ENCODE measurements at places on chromosomes 1 and 21.

- DNase-seq, result no peak
Measured at GRCh38 chr1:234926559-234927311, 201.9 kb downstream of the TOMM20 start.

DNA sequence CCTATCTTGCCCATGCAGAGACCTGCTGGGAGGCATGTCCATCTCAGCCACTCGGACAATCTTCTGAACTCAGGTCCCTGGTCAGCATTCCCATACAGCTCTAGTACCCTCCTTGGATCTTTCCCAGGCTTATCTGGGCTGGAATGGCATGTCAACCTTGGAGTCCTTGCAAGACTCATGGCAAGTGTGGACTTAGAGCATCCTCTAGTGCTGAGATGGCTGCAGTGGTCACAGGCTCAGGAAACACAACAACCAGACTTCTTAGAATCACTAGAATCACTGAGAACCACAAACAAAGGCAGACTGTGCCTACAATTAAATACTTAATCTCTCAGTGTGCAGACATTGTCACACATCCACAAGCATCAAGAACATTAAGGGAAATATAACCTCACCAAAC is 73.1 kb upstream of the TSHB start:
- DNase-seq, result peak; percentile 4

DNA sequence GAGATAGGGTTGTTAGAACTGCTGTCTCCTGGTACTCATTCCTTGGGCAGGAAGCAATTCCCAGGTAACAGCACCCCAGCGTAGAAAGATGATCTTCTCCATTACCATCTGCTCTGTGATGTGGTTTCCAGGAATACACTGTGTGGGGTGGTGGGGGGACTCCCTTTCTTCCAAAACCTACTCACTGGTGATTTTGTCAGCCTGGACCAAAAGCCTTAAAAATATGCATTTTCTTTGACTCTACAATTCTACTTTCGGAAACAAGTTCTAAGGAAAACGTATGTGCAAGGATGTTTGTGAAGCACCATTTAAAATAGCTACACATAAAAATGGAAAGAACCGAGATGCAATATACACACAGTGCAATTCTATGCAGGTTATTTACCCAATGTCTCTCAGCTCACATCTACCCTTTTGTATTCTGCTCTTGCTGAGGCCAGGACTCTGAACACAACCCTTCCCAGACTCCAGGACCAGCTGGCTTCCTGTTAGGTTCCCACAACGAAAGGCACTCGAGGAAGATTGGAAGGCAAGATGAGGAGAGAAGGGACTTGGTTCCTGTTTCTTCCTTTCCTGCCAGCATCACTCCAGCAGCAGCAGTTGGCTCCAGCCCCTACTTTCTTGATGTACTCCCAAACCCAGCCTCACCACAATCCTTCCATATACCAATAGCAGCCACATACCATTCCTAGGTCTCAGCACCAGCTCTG is 33.0 kb upstream of the GJB5 start:
- DNase-seq, result no peak

- peak; percentile 75 for DNase-seq
Measured at GRCh38 chr1:206864939-206865671, at the start of gene IL20. Gene IL20, plus strand, starts transcription at chr1:206865623. Its CDS starts 230 bp downstream, at chr1:206865853.

GRCh38 chr1:28956038-28956464 is 41.7 kb downstream of the EPB41 start:
- peak; percentile 29 for DNase-seq

GRCh38 chr1:241964550-241965282 is 7.1 kb downstream of the BECN2 start:
- no peak for DNase-seq

DNA sequence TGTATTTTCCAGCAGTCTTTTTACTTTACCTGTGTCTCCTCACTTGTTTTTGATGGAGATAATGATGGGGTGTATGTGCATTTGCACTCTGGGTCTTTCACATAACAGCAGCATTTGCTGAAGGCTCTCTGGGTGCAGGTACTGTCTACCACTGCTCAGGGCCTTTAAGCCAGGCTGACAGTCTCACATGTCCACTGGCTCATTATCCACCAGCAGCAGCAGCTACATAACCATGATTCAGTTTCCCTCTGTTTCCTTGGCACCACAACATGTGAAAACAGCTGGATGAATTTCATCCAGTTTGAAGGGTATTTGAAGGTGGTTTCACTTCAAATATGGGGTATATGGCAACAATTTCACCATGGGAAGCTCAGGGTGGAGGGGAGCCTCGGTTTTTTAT is 41.2 kb upstream of the ROR1 start:
- DNase-seq, result no peak

GRCh38 chr1:25021591-25022215 is 91.6 kb upstream of the RUNX3 start:
- DNase-seq, result no peak

- peak; percentile 87 for DNase-seq
Measured at GRCh38 chr1:159122005-159122621, 45.5 kb upstream of the AIM2 start.

DNA sequence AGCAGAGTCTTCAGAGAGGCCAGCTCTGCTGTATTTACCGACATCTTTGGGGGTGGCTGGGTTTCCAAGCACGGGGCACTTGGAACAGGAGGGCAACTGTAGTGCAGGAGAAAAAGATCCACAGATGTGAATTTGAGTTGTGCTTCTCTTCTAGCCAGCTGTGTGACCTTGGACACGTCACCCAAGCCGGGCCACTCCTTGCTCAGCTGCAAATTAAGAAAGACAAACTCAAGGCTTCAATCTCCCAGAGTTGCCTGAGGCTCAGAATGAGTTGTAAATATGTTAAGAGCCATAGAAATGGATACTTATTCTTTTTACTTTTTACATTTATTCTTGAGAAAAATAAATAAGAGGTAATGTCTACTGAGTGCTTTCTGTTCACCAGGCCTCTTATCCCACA is 24.3 kb downstream of the GRIK3 start:
- no peak for DNase-seq

- DNase-seq, result peak; percentile 80
Measured at GRCh38 chr1:25107643-25108010, 124.7 kb downstream of the SYF2 start.

DNA sequence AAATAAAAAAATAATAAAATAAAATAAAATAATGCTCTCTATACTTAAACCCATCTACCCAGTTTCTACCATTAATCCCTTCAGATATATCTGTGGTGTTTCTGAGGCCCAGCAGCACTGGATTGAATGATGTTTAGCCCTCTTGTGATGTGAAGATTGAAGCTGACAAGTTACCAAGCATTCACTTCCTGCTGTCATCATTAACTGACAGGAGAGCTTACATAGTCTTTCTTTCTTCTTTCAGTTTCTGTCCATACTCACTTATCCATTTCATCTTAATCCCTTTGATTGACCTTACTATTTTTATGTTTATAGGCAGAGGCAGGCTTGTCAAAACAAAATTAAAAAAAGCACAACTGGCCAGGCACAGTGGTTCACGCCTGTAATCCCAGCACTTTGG is 38.8 kb upstream of the PGD start:
- no peak for DNase-seq

- no peak for DNase-seq
Measured at GRCh38 chr1:64654519-64655341, 90.1 kb upstream of the RAVER2 start.

DNA sequence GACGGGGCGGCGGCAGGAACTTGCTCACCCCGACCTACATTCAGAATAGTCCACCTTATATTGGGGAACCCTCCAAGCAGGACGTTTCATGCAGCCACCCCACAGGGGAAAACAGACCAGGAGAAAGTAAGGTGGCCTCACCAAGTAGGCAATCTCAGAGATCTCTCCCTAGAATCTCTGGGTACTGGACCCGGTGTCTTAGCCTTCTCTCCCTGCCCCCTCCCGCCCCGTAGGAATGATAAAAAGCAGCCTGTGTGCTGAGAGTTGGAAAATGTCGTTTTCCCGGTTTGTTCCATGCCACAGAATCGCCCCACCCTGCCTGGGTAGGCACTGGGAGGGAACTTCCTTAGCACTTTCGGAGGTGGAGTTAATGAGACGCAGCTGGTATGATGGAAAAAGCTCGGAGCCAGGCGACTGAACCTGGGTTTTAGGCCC is 789 bp upstream of the PTPN14 start:
- DNase-seq, result peak; percentile 79

DNA sequence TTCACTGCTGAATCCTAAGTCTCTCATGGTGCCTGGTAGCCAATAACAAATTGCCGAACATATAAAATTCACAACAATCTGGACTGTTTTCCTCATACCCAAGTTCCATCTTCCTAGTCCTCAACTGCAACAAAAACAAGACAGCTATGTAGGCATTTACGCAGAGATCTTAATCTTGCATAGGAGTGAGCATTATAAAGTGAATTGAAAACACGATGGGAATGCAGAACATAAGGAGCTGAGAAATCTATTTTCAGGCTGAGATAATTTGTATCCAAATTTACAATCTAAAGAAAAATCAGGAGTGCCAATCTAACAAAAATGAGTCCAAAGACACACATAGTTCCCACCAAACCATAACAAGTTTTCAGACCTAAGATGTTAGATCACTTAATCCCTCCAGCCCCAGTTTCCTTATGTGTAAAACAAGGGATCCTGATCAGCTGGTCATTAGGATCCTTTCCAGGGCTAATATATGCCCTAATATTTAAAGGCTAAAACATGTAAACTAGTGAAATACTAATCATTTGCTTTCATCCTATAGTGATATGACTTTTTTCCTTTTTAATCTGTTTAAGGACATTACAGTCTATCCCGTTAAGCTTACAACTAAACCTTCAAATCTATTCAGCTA is 1.9 kb downstream of the SLC16A1 start:
- peak; percentile 17 for DNase-seq

Data from fibroblast of skin of abdomen (primary cell).